Globus pallidus (tissue), 1 donor: ENCODE measurements at places on chromosomes 1 and 21.

DNA sequence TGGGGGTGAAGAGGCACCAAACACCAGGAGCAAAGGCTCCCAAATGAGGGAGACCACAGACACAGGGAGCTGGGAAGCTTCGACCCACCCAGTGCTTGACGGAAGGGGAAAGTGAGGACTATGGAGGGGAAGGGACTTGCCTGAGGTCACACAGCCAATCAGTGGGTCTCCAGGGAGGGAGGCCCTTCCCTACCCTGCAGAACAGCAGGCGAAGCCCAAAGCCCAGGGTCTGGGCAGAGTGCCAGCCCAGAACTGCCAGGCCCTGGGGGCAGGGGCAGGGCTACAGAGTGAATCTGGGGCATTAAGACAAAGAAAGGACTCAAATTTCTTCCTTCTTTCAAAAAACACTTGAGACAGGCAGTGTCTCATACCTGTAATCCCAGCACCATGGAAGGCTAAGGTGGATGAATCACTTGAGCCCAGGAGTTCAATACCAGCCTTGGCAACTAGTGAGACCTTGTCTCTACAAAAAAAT is 45.5 kb upstream of the ECE1 start:
- no peak for DNase-seq

DNA sequence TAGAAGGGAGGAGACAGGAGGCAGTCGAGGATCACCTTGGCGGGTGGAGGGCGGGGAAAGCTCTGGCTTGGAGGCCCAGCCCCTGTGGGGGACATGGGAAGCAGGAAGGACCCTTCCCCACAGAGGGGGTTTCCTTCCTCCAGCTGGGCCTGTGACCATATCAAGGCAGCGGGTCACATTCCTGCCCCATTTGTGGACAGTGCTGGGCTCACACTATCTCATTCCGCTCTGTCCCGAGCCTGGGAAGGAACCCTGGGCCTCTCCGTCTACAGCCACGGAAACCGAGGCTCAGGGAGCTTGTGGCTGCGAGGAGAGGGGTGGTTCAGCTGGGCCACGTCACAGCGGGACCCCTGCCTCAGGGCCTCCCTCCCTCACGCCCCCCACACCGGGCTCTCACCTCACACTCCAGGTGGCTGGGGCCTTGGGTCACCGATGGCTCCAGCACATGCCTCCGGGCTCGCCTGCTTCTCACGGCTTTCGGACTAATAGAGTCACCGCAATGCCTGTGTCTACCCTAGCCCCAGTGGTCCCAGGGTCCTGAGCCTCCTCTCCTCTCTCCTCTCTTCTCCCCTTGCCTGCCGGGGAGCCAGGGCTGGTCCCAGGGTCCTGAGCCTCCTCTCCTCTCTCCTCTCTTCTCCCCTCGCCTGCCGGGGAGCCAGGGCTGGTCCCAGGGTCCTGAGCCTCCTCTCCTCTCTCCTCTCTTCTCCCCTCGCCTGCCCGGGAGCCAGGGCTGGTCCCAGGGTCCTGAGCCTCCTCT is 56.4 kb downstream of the SLC19A1 start:
- DNase-seq: no peak

GRCh38 chr1:41101076-41101475 is 79.6 kb upstream of the SLFNL1 start:
- DNase-seq: no peak

- no peak for DNase-seq
Observed at GRCh38 chr1:160064164-160064563, 5.8 kb downstream of the KCNJ10 start.

GRCh38 chr1:82108843-82109242 is 308.1 kb downstream of the ADGRL2 start:
- DNase-seq: no peak

DNA sequence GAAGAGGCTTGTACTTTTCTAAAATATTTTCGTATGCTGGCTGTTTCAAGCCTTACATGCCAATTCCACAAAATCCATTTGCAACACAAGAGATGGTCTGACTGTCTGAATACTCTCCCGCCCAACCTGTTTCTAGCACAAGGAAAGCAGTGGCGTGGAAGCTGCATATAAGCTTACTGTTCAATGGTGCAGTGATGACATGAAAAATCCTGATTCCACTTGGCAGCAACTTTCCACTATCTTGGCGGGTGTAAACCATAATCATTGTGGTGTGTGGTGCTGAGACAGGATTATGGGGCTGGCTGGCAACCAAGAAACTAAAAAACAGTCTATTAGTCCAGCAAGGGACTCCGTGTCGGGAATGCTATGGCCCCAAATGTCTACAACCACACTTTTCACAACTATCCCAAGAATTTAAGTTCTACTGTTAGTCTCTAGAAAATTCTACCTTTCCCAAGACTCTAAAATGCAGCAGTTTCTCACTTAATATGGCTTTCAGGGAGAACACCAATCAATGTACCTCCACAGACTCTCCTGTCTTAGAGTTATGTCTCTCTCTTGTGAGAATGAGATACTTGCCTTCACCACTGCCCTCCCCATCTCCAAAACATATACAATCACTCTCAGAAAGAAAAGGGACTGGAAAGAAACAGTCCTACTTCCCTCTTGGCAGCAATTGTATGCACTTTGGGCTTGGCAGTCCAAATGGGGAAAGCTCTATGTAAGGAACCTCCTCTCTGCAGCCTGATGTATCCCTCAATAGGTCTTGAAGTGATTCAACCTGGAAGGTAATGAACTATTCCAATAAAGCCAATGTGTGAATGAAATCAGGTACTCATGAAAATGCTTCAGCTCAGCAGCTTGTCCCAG is 9.5 kb downstream of the COLGALT2 start:
- DNase-seq: peak; percentile 51

DNA sequence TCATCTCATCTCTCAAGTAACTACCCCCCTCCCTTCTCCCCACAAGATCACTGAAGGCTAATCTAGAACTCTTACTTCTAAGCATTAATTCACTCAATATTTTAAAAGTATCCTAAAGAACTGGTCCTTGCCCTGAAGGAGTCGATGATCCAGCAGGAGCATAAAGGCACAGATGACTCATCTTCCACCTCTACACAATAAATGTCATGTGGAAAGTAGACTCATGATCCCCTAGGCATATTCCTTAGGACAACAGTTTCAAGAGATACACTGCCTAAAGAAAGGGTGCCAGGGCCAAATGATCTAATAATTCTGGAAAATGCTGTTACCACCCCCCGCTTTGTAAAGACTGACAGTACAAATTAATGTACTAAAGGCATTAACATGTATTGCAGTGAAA is 85.8 kb upstream of the DIRAS3 start:
- no peak for DNase-seq

DNA sequence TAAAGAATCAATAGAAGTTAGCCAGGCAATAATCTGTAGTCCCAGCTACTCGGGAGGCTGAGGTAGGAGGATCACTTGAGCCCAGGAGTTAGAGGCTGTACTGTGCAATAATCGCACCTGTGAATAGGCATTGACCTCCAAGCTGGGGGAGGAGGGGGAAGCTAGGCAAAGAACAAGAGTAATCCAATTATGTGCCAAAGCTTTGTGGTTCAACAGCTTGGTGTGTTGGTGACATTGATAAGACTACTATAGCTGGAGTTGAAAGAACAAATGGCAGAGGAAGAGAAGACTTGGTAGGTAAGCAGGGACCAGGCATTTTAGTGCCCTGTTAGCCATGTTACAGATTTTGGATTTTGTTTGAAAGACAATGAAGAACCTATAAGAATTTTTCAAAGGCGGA is 2.1 kb upstream of the TMCO2 start:
- no peak for DNase-seq

- no peak for DNase-seq
Observed at GRCh38 chr1:168585937-168586336, 9.5 kb downstream of the XCL1 start.

DNA sequence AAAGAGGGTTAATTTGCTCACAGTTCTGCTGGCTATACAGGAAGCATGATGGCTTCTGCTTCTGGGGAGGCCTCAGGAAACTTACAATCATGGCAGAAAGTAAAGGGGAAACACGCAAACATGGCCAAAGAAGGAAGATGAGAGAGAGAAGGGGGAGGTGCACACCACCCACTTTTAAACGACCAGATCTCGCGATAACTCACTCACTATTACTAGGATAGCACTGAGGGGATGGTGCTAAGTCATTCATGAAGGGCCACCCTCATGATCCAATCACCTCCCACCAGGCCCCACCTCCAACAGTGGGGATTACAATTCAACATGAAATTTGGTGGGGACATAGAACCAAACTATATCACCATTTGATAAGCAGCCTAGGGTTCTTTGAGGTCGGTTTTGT is 2.4 kb upstream of the C1orf115 start:
- no peak for DNase-seq

- DNase-seq: no peak
Observed at GRCh38 chr1:39762550-39763540, 8.3 kb downstream of the OXCT2 start.

DNA sequence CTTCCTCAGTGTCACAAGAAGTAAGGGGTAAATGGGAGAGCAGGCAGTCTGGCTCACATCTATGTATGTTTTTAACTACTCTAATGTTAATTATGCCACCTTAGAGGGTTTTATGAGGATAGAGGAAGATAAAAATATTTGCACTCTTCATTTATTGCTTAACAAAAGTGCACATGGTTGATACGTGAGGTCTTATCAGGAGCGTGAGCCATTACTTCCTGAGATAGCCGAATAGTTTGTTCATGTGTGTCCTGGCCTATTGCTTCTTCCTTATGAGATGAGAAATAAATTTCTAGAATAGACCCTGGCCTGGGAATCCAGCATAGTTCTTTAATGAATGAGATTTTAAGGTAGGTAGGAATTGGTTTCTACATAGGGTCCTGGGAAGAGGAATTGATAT is 471.1 kb upstream of the B3GALT2 start:
- no peak for DNase-seq

DNA sequence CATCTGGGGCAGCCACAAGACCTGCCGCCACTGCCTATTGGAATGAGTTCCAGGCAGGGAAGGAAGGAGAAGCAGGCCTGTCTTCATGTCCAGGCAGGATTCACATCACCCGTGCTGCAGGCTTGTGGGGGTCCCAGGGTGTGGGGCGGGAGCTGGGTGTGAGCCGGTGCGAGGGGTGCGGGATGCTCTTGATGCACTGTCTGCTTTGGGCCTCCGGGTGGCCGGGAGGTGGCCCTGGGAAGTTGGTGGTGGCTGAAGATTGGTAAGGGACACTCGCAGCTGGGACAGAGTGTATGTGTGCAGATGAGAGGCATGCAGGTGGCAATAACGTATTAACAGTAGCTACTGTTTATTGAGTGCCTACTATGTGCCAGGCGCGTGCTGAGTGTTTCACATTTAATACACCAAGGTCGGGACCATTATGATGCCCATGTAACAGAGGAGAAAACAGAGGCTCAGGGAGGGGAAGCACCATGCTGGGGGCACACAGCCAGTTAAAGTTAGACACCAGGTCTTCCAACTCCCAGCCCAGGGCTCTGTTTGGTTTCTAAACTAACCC is 3.3 kb downstream of the CROCC start:
- no peak for DNase-seq

DNA sequence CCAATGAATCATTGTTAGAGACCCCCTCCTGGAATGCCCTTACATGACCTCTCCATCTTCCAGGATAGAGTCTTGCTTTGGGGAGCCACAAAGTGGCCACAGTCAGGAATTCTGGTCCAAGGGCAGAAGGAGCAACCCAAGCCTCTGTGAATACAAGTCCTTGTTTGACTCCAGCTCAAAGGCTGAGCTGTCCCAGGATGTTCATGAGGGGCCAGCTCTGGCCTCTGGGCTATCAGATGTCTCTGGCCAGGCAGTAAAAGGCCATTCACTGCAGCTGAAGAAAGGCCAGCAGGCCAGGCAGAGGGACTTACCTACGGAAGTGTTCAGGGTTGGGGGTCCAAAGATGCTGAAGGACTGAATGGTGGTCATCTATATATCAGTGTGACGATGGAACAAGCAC is 98.3 kb upstream of the IPO9 start:
- peak; percentile 93 for DNase-seq

DNA sequence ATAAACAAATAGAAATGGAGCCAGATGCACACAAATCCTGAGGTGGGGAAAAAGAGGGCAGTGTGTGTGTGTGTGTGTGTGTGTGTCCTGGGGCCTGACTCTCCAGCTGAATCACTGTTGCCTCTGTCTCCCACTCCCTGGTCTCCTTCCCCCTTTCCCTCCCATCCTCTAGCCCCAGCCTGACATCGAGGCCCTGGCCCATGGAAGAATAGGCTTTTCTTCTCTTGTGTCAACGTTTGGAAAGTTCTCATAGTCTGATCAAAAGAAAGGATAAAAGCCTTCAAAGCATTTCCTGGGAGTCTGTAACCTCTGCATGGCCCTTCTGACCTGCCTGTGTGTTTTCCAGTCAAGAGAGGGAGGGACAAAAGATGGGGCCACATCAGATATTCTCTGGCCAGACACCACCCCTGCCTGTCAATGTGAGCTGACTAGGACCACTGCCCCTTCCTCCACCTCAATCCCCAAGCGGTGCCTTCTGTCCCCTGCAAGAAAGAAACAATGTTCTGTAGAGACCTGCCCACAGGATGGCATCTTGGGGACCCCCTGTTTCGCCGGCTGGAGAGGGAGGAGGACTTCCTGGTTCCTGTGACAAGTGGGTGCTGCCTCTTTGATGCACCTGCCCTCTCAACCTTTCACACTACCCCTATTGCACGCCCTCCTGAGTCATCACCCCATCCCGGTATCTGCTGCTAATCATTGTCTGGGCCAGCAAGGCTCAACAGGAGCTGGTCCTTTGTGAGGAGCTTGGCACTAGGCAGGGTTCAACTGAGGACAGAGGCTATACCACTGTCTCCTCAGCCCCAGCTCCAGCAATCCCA is 16.2 kb downstream of the KCNJ10 start:
- DNase-seq: no peak

- no peak for DNase-seq
Observed at GRCh38 chr21:33968080-33968994, 52.7 kb upstream of the ATP5PO start.

DNA sequence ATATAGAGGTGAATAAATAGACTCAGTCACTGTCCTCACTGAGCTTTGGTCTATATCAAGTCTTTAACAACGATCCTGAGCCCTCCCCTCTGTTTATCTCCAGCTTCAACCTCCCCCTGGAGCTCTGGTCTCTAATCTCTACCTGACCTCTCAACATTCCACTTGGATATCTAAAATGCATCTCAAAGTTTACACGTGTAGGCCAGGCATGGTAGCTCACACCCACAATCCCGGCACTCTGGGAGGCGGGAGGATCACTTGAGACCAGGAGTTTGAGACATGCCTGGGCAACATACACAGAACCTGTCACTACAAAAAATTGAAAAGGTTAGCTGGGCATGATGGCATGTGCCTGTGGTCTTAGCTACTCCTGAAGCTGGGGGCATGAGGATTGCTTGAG is 53.4 kb downstream of the GADD45A start:
- no peak for DNase-seq

DNA sequence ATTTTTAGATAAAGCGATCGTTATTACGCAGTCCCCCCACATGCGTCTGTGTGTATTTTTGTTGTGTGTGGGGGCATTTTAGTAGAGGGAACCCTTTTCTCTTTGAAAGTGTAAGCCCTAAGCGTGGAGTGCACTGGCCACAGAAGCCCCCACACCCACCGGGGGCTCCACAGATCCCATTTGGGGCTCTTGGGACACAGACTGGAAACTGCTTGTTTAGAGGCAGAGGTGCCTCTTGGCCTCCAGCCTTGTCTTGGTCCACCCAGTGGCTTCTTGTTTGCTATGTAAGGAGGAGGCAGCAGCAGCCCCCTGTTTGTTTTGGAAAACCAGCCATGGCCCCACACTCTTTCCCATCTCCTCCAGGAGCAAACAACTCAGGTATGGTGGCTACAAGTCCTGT is 42.8 kb downstream of the SLC37A1 start:
- DNase-seq: no peak
